ENCODE measurements at places on chromosomes 11 and 22.

DNA sequence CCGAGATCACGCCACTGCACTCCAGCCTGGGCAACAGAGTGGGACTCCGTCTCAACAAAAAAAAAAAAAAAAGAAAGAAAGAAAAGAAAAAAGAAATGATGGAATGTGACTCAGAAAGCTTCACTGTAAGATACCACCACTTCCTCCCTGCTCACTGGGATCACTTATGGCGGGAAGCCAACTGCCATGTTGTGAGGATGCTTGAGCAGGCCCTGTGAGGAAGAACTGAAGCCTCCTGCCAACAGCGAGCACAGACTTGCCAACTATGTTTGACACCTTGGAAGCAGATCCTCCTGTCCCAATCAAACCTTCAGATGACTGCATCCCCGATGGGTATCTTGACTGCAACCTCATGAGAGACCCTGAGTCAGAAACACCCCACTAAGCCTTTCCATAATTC, 8.3 kb downstream of the SEC14L6 start:
- peak; percentile 41 for DNase-seq

DNA sequence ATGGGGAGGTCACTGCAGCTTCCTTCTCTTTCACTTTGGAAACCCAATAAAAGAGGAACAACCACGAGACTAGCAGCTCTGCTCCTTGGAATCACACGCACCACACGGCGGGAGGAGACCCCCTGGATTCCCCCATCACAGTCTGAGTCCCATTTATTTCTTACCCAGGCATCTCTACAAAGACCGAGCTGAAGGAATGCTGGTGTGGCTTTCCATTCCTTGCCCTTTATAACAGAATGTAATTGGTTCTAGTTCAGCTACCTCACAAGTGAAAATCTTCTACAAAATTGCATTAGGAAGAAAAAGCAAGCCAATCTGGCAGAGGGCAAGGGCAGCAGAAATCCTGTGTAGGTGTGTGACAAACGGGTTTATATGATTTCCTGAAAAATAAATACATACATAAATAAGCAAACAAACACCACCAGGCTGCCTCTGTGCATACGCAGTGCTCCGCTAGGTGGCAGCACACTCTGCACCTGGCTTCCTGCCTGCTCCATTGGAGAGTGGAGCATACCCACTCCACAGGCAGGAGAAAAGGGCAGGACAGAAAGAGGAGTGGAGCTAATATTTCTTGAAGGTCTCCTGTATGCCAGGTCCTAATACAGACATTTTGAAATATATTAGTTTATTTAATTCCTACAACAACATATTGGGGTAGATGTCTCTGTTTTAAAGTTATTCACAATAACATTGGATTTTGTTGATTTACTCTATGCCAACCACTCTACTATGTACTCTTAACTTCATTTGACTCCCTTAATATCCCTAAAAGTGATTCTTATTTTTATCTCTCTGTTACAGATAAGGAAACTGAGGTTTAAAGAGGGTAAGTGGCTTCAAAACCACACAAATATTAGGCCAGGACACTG, 673.1 kb downstream of the KCNA4 start:
- peak; percentile 55 for DNase-seq

DNA sequence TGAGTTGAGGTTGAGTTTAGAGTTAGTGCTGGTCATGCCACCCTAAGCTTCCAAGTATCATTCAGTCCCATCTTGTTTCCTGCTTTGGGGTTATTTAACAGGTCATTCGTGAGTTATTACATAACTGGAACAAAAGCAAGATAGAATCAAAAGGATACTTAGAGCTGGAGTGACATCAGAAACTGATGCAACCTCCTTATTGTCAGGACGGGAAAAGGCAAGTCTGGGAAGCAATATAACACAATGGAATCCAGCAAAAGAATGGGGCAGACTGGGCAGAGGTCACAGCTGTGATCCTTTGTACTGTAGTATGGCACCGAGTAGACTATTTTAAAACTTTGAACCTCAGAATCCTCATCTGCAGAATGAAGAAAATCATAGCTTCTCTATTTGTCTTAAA, 4.4 kb upstream of the PRSS23 start:
- peak; percentile 77 for DNase-seq

DNA sequence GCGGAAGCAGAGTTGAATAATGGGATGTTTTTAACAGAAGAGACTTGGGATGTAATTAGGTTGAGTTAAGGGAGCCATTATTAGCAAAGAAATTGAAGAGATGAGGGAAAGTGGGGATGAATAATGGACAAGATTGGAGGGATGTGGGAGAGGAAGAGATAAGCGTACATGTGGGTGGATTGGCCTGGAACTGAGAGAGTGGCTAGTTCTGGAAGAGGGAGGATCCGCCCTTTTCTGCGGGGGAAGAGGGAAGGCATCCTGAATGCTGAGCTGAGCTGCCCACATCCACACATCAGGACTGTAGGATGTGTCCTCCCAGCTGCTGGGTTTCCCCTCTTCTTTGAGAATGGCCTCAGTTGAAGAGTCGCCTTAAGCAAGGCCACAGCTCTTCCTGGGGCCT, 68.3 kb upstream of the CADM1 start:
- DNase-seq, result no peak

GRCh38 chr11:1113405-1114201, 38.9 kb downstream of the MUC2 start:
- no peak for DNase-seq

DNA sequence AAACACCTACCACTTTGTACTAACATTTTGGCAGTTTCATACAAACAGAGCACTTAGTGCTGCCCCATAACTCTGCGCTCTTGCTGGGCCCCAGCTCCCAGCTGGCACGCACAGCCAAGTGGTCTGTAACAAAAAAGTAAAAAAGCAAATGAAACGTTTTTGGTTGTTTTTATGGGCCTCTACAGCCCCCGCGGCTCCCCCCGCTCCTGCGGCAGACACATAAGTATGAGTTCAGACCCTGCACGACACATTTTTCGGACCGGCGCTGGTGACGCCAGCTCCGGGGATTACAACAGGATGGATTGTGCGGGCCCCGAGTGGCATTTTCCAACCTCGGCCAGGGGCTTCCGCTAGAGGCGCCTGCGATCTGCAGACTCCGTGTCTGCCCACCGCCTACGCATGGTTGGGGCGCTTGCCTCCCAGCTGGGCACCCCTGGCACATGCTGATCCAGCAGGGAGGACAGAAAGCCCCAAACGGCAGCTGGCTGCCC, 418.2 kb downstream of the SOX6 start:
- DNase-seq, result no peak

- DNase-seq, result no peak
Measured at GRCh38 chr11:1766719-1767398, 3.1 kb upstream of the CTSD start.

DNA sequence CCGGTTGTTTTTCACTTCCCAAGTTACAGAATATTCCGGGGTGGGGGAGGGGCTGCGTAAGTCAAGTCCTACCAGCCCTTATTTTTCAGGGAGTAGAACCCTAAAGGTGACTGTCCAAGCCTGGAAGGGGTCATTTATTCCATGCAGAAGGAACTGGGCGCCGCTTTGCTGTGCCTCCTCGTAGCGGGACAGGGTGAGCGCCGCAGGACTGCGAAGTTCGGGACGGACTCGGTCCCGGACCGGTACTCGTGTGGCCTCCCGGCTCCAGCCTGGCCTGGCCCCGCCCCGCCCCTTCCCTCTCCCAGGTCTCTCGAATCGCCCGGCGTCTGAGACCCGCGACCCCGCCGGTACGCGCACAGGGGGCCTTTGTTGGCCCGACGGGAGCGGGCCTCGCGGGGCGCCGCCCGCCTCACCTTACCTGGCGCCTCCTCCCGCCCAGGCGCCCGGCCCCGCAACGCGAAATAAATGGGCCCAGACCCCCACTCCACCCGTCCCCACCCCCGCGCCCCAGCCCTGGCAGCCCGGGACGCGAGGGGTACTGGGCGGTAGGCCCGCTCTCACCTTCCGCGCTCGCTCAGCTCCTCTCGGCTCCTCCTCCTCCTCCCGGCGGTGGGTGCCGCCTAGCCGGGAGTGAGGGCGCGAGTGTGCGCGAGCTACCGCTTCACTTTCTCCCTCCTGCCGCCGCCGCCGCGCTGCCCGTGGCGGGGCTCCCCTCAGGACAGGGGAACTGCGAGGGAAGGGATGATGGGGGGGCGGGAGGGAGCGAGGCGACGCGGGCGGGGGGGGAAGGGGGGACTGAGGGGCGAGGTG, 698 bp downstream of the PAK1 start:
- peak; percentile 18 for DNase-seq

- DNase-seq, result no peak
Measured at GRCh38 chr11:112639469-112639868, 321.8 kb upstream of the NCAM1 start.

GRCh38 chr11:107494055-107494454, 36.4 kb upstream of the CWF19L2 start:
- no peak for DNase-seq

DNA sequence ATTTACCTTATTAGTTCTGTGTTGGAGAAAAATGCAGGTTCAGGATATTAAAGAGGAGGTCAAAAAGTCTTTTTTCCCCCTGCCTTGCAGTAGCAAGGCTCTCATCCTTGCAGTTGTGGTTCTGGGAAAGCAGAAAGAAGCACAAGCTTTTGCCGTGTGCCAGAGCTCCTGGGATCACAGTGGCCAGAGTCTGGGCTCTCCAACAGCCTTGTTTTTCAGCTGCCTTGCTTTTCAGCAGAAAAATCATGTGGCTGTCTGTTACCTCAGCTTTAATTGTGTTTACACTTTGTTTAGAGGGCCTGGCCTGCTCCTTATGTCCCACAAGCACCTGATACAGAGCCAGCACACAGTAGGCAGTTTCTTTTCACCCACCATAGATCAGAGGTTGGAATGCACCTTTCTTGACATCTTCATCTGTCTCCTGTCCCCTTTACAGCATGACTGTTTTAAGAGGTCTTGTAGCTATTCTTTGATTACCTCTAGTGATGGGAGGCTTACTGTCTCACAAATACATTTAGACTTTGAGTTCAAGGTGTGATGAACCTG, 67.5 kb downstream of the TEAD1 start:
- no peak for DNase-seq

DNA sequence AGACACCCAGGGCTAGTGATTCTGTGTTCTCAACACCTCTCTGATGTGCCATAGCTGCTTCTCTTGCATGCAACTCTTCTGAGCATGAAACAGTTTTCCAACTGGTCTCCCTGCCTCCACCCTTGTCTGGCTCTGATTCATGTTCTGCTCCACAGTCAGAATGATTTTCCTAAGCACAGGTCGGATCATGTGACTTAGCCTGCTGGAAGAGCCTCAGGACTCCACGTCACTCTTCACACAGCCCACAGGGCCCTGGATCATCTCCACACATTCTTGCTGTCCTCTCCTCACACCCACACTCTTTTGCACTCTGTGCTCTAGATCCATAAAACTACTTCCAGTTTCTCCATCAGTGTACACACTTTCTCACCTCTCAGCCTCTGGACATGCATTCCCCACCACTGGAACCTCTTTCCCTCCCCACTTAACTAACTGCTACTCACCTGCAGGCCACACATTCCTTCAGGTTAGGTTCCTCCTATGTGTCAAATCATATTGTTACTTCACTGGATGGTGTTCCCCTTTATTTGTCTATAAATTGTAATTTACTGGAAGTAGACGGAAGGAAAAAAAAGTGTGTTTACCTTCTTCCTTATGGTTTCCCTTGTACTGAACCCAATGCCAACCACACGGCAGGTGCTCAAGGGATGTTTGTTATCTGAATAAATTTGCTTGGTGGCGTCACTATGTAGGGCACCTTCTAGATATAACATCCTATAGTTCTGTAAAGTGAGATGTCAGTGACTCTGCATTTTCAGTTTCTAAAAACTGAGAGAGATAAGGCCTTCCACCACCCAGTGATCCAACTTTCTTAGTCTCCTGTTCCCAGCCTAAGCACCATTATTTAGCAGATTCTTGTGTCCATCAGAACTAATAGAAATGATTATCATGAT, 133.7 kb downstream of the ETS1 start:
- DNase-seq, result peak; percentile 96

DNA sequence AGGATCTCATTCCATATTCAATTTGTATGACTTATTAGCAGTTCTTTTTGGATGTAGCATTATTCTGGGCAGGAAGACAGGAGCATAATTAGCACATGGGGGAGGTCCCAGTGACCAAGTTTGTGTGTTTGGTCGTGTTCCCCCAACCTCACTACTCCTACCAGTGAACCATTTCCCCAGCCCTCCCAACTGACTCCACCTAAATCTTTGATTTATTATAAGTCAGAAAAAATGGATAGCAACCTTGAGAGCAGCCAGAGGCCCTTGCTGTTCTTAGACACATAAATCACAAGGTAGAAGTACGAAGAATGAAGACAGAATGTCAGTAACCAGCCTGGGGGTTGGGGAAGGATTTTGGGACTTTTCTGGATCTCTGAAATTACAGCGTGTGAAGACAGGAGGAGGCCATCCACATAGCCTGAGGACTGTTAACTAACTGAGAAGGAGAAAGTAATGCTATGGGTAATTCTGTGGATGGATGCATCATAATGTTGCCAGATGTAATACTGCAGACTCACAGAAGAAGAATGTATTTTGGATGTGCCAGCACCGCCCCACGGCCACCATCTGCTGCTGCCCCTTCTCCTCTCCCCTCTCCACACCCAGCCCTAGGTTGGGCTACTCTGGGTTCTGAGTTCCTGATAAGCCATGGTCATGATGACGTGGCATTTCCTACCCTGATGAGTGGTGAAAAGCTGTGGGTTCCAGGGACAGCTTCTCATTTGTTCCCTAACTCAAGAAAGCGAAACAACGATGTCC, 124.3 kb upstream of the TTC12 start:
- peak; percentile 92 for DNase-seq

DNA sequence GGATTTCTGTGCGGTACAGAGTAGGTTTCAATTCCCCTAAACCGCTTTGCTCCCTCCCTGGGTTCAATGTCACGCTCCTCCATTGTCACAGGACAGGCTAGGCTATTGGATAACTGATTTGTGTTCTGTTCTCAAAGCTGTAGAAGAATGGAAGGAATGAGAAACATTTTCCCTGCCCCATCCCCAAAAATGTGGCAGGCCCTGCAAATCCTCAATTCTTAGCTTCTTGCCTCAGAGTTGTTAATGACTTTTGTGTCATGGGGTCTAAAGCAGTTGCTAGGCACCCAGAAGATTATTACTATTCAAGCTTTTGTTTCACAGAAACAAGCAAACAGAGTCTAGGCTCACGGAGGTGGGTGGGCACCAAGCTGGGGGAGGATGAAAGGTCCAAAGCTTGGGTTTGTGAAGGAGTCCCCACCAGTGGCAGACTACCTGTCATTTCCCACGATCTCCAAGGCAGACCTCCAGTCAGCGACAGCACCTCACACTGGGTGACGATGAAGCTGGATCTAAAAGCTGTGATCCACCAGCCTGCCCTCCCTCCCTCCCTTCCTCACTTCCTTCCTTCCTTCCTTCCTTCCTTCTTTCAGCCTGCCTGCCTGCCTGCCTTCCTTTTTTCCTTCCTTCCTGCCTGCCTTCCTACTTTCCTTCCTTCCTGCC, 1080.2 kb downstream of the OPCML start:
- no peak for DNase-seq

DNA sequence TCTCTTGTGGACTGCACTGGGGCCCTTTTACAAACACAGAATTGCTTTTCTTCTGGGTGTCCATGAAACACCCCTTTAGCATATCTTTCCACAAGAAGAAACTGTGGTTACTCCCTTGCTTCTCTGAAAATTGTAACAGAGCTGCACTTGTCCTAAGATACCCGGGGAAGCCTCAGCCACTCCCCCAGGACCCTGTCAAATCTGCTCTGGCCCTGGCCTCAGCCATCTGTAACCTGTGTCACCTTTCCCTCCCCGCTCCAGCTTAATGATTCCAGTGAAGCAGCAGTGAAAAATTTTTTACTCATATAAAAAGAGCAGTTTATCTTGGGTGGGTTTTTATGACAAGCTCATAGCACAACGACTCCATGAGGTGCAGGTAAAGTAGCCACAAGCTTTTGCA, 3.4 kb upstream of the DUSP18 start:
- no peak for DNase-seq
